ENCODE measurements at places on chromosomes 2 and 18. TPM values are rescaled to one million over a fixed set of nuclear protein-coding genes. Genes with fewer than 3 reads are reported as not detected.

CCDC85A gene
- 0.20 TPM for total RNA-seq

TSHZ1 gene
- 5.9 TPM for total RNA-seq

SLC23A3 gene
- 0.72 TPM for total RNA-seq

SERPINB5 gene
- 0.08 TPM for total RNA-seq

HOXD13 gene
- 0.23 TPM for total RNA-seq

GLB1L gene
- total RNA-seq, result 7.0 TPM

TRIM43 gene
- total RNA-seq, result 0.07 TPM

SCN7A gene
- 0.01 TPM for total RNA-seq

UGT1A10 gene
- total RNA-seq, result not detected

CAPN13 gene
- 0.15 TPM for total RNA-seq

ARHGEF33 gene
- 0.03 TPM for total RNA-seq

LAMA1 gene
- total RNA-seq, result 0.07 TPM

SLC38A11 gene
- not detected for total RNA-seq

TUBB8B gene
- not detected for total RNA-seq

SPAG16 gene
- total RNA-seq, result 12.4 TPM

CYP27A1 gene
- 0.15 TPM for total RNA-seq

KCNS3 gene
- 1.5 TPM for total RNA-seq

MRO gene
- total RNA-seq, result 0.05 TPM

IGFBP5 gene
- 0.20 TPM for total RNA-seq

ARID5A gene
- 7.6 TPM for total RNA-seq

C1GALT1C1L gene
- total RNA-seq, result 1.7 TPM

LDLRAD4 gene
- total RNA-seq, result 2.8 TPM

DLX2 gene
- total RNA-seq, result 0.67 TPM

AQP12A gene
- not detected for total RNA-seq

ABCG8 gene
- total RNA-seq, result not detected

ABCG5 gene
- not detected for total RNA-seq

IL1RL1 gene
- 0.67 TPM for total RNA-seq

DCDC2C gene
- total RNA-seq, result 0.55 TPM

VWC2L gene
- total RNA-seq, result not detected

MC2R gene
- not detected for total RNA-seq

PIEZO2 gene
- 0.51 TPM for total RNA-seq

SLC5A7 gene
- not detected for total RNA-seq

TCF7L1 gene
- 6.7 TPM for total RNA-seq

NEURL3 gene
- total RNA-seq, result 2.2 TPM

REG3G gene
- not detected for total RNA-seq

GCKR gene
- total RNA-seq, result 0.30 TPM

SANBR gene
- total RNA-seq, result 13.2 TPM

PSMA8 gene
- not detected for total RNA-seq

IL36G gene
- not detected for total RNA-seq

MYO7B gene
- total RNA-seq, result 0.19 TPM

CIDEA gene
- not detected for total RNA-seq

MOCOS gene
- total RNA-seq, result 3.6 TPM

SIGLEC15 gene
- 0.09 TPM for total RNA-seq

RETSAT gene
- 49.0 TPM for total RNA-seq

CLASP1 gene
- total RNA-seq, result 17.6 TPM

FAM110C gene
- 0.09 TPM for total RNA-seq

FBXO48 gene
- 0.52 TPM for total RNA-seq

BUB1 gene
- total RNA-seq, result 50.0 TPM

REG3A gene
- not detected for total RNA-seq

GPBAR1 gene
- total RNA-seq, result 0.15 TPM

ASB18 gene
- not detected for total RNA-seq

SCN3A gene
- not detected for total RNA-seq

OSR1 gene
- total RNA-seq, result 8.9 TPM

RNF152 gene
- 0.05 TPM for total RNA-seq

ICA1L gene
- total RNA-seq, result 1.4 TPM

METTL4 gene
- total RNA-seq, result 5.7 TPM
